Retina (tissue), 1 donor: ENCODE measurements at places on chromosomes 2 and 18.

GRCh38 chr2:233118648-233119000 lies 58.5 kb downstream of the INPP5D start:
- no peak for DNase-seq

DNA sequence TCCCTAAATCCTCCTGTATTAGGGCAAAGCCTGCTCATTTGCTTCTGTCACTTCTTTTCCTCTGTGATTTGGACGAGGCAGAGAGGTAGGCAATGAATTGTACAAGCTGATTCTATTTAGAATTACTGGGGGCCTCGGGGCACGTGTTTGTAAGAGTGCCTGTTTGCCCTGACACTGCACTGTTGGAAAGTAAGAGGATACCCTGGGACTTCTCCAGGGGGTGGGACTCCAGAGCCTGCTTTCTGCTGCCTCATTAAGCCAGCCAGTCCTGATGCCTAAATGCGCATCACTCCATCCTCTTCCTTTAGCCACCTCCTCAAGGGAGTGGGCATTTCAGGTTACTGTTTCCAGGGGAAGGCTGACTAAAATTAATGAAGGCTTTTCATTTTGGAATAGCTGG lies 134.3 kb downstream of the TDRD15 start:
- no peak for DNase-seq

DNA sequence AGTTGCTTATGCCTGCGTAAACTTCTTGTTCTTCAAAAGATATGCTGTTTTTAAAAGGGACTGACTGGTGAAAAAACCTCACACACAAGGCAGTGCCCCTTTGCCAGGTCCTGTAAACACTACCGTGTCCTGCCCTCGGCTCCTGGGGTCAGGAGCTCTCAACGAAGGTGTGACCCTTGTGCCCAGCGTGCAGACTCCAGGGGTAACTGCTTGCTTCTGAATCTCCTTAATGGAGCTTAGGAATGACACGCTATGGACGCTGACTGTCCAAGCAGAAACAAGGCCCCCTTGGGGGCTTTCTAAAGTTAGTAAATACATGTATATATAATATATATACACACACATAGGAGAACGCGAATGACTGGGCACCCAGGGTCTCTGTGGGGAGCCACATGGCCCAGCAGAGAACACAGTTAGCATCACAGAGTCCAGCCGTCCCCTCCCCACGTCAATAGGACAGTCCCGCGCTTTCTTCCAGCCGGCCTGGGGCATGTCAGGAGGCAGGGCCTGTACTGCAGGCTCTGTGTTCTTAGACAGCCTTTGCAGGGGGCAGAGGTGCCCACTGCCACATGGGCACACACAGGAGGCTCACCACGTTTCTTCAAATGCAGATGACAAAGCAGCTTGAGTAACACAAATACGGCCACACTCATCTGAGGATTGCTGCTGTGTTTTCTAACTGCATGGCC lies 96.1 kb downstream of the HDAC4 start:
- DNase-seq = no peak

DNA sequence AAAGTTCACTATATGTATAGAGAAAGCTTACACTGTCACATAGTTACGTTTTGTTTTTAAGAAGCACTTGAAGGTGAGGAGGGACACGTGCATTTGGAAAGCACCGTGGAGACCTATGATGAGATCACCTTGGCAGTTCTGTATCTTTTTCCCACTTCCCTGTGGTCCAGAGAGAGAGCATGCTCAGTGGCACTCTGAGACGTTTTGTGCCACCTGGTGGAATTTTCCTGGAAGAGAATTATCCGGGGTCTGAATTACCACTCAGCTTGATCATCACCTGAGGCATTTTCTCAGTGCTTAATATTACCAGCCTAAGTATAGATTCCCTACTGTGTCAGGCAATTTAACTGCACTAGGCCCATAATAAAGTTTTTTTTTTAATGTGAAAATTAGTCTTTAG lies 469.4 kb upstream of the SMIM21 start:
- DNase-seq = peak; percentile 42

DNA sequence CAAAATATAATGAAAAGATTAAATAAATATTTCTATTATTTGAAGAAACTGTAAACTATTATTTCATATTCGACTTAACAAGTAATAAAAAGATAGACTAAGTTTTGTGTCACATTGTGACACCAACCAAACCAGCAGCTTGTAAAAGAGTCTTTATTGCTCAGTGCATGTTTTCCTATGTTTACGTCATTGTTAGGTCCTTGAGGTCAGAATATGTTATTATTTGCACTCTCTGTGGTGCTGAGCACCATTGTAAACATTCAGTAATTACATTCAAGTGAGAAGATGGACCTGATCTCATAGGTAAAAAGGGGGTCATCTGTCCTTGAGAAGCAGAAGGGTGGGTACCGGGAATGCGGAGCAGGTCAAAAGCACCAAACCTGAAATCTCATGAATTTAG lies 1999.1 kb upstream of the CELF4 start:
- DNase-seq = no peak

GRCh38 chr18:78237864-78238263 lies 741.8 kb upstream of the SALL3 start:
- DNase-seq = no peak

- DNase-seq = no peak
These were observed 627.0 kb upstream of the SLC39A10 start for GRCh38 chr2:195029804-195030654.

- DNase-seq = no peak
These were observed 291.3 kb downstream of the AFF3 start for GRCh38 chr2:99851089-99851488.

- no peak for DNase-seq
These were observed 160.0 kb downstream of the RNF152 start for GRCh38 chr18:61732854-61733253.

GRCh38 chr2:113324684-113325160 lies 46.0 kb upstream of the PAX8 start:
- peak; percentile 76 for DNase-seq

- DNase-seq = no peak
These were observed 10.2 kb upstream of the TTC27 start for GRCh38 chr2:32617599-32618189.

GRCh38 chr18:7452331-7452730 lies 114.8 kb upstream of the PTPRM start:
- DNase-seq = peak; percentile 36

DNA sequence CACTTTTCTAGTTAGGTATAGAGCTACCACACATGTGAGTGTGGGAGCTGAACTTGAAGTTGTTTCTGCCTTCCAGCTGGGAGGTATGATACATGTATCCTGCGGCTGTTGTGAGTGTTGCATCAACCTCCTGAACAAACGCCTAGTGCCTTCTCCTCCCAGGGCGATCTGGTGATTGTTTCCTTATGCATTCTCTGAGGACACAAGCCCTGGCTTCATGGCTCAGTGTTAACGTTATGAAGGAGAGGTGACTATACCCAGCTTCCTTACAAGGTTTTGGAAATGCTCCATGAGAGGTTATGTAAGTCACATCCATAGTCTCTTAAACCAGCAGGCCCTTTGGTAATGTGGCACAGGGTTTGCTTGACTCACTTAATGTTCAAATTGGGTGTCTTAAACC lies 64.9 kb downstream of the SPRED2 start:
- DNase-seq = no peak

- DNase-seq = no peak
These were observed 32.0 kb upstream of the MC4R start for GRCh38 chr18:60404486-60405085.

DNA sequence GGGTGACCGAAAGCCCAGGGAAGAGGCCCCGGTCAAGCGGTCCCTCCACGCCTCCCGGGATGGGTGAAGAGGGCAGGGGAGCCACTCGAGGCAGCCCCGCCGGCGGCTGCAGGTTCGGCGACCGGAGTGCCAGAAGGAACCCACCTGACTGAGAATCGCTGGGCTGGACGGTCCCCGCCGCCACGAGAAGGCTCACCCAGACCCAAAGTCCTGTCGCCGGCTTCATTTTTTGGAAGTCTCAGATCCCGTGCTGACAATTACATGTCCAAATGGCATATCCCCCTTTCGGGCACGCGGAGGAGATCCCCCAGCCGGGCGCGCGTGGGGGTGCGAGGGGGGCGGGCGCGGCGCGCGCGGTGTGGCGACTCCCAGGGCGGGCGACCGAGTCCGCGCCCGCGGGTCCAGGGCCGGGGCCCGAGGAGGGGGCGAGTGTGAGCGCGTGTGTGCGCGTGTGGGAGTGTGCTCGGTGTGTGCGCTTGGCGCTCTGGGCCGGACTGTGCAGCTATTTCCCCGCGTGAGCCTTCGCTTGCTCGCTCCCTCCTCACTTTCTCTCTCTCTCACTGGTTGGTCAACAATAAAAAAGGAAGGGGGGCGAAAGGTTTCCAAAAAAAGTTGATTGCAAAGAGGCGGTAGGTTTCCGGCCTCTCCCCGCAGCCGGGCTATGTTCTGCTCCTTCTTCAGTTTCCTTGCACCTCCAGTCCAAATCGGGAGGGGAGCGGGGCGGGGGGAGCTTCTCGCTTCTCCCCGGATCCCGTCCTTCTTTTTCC lies at the start of gene ERBB4:
ERBB4 (minus strand) TSS at position 498 of the 767 bp plus-strand sequence; CDS start at position 226, 272 bp downstream.
- DNase-seq = peak; percentile 67

DNA sequence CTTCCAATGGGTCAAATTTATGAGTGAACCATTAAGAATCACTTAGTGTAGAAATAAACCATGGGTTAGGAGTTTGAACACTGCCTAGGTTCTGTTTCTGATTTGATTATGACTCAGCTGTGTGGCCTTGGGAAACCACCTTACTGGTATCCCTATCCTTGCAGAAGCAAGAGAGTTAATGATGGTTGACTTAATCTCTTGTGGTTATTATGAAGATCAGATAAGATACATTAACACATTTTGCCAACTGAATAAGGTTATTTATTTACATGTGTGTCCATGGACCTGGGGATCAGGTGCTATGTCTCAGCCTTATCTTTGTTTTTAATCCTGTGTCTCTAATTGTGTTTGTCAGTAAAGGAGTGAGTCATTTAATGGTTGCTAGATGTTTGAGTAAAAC lies 5.4 kb upstream of the KCNJ13 start:
- no peak for DNase-seq

- no peak for DNase-seq
These were observed 48.8 kb downstream of the MCFD2 start for GRCh38 chr2:46866770-46867246.

GRCh38 chr2:44948565-44949328 lies 7.2 kb downstream of the SIX3 start:
- peak; percentile 80 for DNase-seq

DNA sequence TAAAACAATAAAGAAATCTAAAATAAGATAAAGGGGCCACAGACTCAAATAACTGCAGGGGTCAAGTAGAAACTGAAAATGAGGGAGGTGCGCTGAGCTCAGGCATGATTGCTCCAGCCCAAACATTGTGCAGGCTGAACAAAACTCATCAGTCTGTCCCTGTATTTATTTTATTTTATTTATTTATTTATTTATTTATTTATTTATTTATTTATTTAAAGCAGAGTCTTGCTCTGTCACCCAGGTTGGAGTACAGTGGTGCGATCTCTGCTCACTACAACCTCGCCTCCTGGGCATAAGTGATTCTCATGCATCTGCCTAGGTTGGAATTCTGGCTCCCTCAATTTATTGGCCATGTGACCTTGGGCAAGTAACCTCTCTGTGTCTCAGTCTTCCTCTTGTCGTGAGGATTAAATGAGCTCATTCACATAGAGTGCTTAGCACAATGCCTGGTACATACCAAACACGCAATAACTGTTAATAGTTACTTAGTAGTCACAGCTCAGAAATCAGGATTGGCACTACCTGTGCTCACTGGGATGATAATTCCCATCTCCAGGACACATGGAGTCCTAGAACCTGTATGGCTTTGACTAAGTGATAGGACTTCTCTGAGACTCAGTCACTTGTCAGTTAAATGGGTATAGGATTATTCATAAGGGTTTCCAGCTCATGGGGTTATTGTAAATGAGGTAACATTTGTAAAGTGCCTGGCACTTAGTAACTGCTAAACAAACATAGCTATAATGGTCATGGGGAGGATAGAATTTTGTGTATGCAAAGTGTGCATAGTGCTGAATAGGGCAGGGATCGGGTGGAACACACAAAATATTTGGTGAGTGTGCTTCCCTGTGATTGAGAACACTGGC lies 6.0 kb downstream of the SPEG start:
- no peak for DNase-seq

DNA sequence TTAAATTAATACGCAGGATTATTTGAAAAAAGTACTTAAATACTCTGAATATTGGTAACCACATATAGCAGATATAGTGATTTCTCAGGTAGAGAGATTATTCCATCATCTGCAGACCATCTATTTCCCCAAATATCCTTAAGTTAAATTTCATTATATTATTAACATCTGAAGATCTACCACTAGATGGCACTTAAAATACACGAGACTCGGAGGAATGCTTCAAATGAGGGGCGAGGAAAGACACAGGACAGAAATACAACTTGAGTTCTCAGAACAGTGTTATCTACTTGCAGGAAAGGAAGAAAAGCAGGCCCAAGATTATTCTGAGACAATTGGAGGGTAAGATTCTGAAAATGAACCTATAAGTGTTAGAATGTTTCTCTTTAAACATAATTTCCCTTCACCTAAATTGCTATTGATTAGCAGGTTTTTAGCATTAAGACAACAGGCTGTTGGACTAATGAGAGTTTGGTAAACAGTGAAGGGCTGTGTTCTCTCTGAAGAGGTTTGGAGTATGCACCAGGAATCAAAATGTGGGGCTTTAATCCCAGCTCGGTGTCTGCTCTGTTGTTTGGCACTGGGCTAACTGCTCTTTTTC lies 76.9 kb upstream of the GCFC2 start:
- peak; percentile 40 for DNase-seq

GRCh38 chr2:128777196-128778035 lies 458.7 kb upstream of the HS6ST1 start:
- no peak for DNase-seq

DNA sequence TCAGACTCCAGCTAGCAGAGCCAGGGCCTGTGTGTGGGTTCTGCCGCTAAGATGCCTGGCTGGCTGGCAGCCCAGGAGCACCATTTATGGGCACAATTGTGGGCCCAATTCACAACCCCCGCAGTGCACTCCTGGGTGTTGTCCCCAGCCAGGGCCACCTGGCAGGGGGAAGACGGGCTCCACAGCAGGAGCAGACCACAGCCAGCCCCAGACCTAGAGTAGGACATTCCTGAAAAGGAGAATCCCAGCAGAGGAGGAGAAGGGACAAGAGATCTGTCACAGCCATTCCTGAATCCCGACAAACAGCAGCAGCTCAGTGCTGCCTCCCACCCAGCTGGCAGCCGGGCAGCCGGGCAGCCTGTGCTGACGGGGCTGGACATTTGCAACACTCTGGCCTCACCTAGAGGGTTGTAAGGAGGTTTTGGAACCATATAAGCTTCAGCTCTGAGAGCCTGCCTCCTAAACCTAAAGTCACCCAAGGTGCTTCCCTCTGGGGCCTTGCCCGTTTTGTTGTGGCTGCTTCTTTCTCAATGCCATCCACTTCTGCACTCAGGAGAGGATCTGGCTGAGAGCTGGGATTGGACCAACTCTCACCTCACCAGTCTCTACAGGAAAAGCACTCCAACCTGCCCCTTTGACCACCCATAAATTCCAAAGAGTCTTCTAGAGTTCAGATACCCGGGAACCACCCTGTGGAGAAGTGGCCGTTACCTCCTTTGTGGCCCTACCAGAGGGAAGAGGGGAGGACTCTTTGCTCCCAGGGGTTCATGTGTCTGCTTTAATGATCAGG lies 4.1 kb upstream of the TMEM177 start:
- DNase-seq = no peak

GRCh38 chr18:9951022-9951859 lies 37.4 kb downstream of the VAPA start:
- DNase-seq = peak; percentile 55
